ENCODE measurements at places on chromosomes 16 and 17.

GRCh38 chr17:7241090-7241733 is 1.0 kb downstream of the GABARAP start:
- no peak for DNase-seq

- DNase-seq = no peak
These were observed 5.2 kb upstream of the SPPL2C start for GRCh38 chr17:45839442-45839841.

GRCh38 chr16:50281391-50282009 is 15.1 kb downstream of the ADCY7 start:
- DNase-seq = no peak

GRCh38 chr17:13634021-13634420 is 32.3 kb upstream of the HS3ST3A1 start:
- DNase-seq = no peak

- DNase-seq = no peak
These were observed 3.0 kb downstream of the RHBDF2 start for GRCh38 chr17:76497979-76498875.

Measured in activated T-cell treated with anti-CD3 and anti-CD28 coated beads, Interleukin-2, amount 50 U/mL, for 72 hours (primary cell).